HCEC 1CT (cell line): ENCODE measurements at places on chromosomes 6 and 20.
A peak's percentile ranks its signal among the peaks of the same experiment; 100 is the strongest.

DNA sequence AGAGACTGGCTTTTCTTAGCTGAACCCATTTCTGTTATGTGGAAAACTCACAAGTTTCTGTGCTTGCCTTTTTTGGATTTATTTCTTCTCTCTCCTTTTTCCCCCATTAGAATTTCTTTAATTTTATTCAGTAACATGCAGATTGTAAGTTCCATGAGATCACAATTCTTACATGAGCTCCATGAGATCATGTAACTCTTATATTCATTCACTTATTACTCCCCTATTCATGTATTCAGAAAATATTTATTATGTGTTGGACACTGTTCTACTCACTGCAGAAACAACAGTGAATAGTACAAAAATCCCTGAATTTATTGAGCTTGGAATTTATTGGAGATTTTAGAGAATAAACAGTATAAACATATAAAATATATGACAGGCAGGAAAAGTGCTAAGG is 105.8 kb downstream of the INSM1 start:
- DNase-seq: no peak

- DNase-seq: no peak
Observed at GRCh38 chr20:62395311-62396242, 8.7 kb downstream of the RPS21 start.

DNA sequence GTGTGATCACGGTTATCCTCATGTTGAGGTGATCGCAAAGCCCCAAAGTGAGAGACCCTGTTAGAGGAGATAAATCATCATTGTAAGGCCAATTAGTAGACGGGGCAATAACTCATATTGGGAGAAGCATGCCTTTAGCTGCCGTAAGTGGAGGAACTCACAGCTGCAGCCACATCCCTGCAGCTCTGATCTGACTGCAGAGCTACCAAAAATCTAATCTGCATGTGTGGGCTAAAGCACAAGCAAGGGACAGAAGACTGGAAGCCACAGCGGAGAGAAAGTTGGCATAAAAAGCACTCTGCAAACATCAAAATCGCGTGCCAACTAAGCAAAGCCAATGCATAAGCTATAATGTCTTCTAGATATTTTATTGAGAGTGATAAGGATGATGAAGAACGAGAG is 79.8 kb downstream of the TBC1D7 start:
- no peak for DNase-seq

GRCh38 chr6:116596815-116597214 is 19.5 kb upstream of the RSPH4A start:
- DNase-seq: peak; percentile 8

GRCh38 chr6:146200176-146200575 is 171.3 kb downstream of the GRM1 start:
- DNase-seq: no peak

DNA sequence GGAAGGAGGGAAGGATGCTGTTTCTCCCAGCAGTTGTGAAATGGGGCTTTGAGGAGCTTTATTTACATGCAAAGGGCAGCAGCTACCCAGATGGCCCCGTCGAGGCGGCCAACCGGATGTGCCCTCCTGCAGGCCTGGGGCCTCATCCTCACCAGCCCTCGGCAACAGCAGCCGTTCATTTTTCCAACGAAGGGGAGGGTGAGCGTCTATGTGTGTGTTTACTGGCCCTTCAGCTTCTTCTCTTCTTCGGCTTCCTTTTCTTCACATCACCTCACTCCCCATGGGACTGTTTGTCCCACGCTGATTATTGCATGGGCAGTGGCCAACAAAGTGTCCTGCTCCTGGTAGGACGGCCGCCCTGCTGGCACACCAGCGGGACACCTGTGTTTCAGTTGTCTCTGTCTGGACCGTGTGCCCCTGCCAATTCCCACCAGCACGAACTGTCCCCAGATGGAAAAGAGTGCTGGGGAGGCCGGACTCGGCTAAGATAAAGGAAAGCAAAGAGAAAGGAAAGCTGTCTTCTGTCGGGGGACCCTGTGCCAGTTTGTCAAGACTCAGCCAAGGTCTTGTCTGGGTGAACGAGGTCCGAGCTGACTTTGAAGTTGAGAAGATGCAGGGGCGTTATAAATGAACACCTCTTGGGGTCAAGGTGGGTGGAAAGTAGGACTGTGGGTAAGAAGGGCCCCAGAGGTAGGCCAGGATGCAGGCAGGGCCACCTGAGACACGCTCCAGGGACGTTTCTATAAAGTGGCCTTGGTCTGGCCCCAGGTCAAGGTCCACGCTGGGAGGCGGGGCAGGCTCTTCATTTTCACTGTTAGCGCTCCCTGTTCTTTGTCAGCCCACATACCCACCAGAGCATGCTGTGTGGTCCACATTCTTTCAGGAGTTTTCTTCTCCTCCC is 57.0 kb downstream of the FAM50B start:
- DNase-seq: no peak

- DNase-seq: no peak
Observed at GRCh38 chr20:63589261-63590217, 15.5 kb upstream of the HELZ2 start.

- DNase-seq: no peak
Observed at GRCh38 chr6:69631552-69632346, 165.1 kb downstream of the LMBRD1 start.

DNA sequence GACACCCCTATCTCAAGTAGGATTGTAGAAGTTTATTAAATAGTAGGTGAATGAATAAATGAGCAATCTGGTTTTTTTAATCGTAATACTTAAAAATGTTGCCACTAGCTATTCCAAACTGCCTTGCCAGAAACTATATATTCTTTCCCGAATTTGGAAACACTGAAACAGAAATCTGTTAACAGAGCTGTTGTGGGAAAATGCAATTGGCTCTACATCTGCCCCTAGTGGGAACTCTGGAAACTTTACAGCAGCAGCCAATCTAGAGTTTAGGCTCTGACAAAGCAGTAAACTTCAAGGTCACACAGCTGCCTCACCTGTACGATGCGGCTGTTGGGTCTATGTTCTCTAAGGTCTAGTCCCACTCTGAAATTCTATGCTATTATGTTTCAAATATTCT is 41.7 kb downstream of the SYNE1 start:
- no peak for DNase-seq

DNA sequence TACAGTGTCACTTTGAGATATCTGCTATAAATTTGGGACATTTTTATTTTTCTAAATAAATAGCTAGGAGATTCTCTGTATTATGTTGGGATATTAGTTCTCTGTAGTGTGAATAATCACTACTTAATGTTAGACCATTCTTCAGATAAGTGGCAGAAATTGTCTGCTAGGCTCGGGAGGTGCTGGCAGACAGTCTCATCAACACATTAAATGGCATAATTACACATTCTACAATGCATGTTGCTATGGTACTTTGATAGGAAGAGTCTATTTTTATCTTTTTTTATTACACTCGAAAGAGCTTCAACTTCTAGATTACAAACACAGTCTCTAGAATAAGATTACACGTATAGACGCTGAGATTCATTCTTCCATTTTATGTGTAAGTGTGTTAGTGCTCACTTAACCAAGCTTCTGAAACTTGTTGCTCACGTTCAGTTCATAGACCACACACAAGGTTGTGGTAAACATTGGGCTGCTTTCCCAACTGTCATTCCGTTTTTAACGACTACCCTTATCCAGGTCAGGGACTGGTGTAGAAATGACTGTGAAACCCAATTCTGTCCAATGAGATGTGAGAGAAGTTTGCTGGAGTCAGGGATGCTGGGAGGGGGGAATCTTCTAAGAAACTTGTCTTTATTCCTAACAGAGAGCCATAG is 78.6 kb downstream of the TPBG start:
- no peak for DNase-seq

GRCh38 chr20:25191051-25191450 is 4.5 kb upstream of the ENTPD6 start:
- DNase-seq: no peak

DNA sequence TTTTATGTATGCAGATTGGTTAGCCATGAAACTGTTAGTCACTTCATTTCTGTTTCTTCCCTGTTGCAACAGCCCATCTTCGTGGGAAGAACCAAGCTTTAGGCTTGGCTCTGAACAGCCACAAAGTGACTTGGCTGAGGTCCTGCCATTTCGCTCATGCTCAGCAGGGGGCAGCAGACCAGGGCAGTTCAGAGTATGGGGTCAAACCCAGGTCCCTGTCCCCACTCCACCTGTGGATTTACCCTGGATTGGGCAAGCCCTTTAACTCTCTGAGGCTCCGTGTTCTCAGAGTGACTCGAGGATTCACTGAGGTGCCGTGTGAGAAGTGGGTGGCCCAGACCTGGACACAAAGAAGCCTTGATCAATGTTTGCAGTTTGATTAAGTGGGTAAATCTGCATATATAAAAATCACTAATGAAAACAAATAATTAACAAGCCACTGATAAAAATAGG is 19.8 kb upstream of the MAP1LC3A start:
- peak; percentile 51 for DNase-seq

DNA sequence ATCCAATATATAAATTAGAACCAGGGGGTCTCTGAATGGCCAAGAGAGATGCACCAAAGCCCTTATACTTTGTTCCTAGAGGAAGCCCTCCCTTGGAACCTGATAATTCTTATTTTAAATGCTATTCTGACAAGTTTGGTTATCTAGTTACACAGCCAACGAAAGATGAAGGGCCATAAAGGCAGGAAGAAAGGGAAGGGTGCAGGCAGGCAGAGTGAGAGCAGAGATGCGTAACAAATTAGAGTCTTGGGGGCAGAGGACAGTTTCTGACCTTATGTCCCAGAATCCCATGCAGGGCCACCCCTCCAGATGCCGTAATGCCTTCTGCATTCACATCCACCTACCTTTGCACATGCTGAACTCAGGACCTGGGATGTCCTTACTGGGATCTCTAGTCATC is 344.6 kb upstream of the ARID1B start:
- no peak for DNase-seq

DNA sequence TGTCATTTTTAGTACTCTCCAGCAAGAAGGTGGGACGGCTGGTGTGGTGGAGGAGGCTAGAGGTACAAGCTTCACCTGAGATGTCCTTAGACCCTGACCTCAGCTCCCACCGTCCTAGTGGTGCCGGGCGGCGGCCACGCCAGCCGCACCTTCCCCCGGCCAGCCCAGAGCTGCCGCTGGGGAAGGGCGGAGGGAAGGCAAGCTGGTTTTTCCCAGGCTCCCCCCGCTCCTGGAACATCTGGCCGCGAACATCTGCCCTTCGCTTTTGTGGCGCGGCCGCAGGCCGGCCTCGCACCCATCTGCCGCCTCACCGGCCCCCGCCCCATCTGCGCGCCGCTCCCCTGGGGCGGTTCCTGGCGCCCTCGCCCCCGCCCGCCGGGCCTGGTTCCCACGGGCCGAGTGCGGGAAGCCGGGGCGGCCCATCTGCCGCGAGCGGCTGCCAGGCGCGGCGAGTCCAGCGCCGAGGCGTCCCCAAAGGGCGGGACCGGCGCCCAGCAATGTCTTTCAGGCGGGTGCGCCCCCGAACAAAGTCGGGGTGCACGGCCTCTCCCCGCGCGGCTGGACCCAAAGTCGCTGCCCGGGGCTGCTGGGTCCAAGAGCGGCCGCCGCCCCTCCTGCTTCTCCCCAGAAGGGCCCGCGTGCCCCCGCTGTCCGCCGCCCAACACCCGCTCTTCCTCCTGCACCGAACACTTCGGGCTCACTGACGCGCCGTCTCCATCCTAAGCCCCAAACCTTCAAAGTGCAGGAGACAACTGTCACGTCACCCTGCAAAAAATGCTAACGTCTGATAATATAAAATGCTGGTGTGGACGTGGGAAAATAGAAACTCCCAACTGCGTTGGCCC is 17.3 kb upstream of the ID1 start:
- no peak for DNase-seq

GRCh38 chr6:143146186-143146851 is 85.6 kb downstream of the AIG1 start:
- no peak for DNase-seq

DNA sequence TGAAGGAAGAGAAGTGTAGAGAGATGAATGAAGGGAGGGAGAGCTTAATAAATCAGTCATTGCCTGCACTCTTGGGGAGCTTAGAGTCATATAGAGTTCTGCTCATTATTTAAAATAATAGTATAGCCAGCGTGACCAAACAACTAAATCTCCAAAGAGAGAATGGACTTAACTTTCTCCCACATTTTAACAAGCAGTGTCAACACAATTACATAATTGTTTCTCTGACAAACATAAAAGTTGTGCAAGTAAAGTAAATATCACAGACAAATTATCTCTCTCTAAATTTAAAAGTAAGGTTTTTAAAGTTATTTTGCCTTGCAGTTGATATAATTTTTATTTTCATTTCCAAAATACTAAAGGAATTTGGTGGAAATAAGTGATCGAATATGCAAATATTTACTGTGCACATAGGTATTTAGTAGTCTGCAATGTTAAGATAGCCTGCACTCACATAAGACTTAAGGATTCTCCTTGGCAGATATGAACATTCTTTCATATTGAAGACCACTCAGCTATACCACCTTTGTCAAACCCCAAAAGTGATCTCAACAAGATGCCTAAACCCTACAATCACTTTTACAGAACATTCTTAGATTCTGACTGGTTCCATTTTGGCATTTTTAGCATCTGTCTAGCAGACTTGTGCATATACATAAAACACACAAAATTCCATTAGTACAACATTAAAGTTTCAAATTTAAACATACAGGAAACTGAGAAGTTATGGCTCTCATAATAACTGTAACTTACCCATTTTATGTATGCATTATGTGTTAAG is 67.7 kb downstream of the KIF6 start:
- no peak for DNase-seq

DNA sequence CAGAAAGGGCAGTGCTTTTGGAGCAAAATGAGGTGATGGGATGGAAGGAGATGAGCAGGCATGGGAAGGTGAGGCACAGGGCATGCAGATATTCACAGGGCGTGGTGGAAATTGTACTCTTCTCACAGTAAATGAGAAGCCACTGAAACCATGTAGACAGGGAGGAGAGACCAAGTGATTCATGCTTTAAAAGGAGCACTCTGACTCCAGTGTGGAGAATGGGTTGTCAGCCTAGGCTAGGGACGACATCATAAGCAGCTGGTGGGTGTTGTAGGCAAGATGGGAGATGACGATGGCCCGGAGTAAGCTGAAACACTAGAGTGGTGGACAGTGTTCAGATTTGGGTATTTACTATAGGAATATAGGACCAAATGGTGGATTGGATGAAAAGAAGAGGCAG is 18.4 kb downstream of the PDE7B start:
- no peak for DNase-seq

- DNase-seq: no peak
Observed at GRCh38 chr6:31922942-31923341, 4.6 kb upstream of the C2 start.
